ENCODE measurements at places on chromosomes 1 and 21.

GRCh38 chr1:9730096-9730901, 78.8 kb downstream of the PIK3CD start:
- DNase-seq = no peak

GRCh38 chr1:112849425-112850033, 106.5 kb downstream of the SLC16A1 start:
- no peak for DNase-seq

DNA sequence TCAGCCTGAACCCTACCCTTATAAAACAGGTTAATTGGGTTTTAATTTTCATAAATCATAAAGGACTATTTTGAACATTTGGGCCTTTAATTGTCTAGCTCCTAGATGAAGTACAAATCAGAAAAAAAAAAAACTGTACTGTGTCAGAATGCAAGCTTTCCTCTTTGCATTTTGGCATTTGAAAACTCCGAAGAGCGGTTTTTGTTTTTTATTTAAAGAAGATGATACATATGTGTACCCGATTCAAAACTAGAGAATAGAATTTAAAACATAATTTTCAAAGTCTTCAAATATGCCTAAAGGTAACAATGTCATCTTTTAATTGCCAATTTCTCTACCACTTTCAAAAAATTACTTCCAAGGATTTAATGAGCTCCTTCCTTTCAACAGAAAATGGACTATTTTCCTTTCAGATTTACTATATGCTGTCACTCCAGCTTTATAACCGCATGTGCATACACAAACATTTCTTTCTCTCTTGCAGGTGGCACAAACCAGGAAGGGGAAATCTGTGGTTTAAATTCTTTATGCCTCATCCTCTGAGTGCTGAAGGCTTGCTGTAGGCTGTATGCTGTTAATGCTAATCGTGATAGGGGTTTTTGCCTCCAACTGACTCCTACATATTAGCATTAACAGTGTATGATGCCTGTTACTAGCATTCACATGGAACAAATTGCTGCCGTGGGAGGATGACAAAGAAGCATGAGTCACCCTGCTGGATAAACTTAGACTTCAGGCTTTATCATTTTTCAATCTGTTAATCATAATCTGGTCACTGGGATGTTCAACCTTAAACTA, 33.7 kb downstream of the MRPL39 start:
- no peak for DNase-seq

- DNase-seq = no peak
Measured at GRCh38 chr1:62371375-62371774, 52.1 kb upstream of the KANK4 start.
